ENCODE measurements at places on chromosomes 5 and 9.

DNA sequence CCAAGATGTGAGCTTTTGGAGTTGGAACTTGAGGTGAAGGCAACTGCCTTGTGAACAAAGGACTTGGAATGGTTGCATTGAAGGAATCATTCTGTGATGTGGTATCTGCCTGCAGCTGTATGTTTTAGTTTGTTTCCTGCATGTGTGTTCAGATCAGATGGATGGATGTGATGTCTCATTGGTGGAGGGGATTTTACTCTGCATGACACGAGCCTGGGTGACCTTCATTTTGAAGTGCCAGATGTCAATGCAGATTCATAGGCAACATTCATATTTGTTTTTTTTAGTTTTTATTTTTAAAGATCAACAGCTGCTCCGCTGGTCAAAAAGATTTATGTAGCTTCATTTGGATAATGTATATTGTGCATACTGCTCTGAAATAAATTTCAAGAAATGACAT lies 13.5 kb downstream of the FBXL7 start:
- no peak for DNase-seq

DNA sequence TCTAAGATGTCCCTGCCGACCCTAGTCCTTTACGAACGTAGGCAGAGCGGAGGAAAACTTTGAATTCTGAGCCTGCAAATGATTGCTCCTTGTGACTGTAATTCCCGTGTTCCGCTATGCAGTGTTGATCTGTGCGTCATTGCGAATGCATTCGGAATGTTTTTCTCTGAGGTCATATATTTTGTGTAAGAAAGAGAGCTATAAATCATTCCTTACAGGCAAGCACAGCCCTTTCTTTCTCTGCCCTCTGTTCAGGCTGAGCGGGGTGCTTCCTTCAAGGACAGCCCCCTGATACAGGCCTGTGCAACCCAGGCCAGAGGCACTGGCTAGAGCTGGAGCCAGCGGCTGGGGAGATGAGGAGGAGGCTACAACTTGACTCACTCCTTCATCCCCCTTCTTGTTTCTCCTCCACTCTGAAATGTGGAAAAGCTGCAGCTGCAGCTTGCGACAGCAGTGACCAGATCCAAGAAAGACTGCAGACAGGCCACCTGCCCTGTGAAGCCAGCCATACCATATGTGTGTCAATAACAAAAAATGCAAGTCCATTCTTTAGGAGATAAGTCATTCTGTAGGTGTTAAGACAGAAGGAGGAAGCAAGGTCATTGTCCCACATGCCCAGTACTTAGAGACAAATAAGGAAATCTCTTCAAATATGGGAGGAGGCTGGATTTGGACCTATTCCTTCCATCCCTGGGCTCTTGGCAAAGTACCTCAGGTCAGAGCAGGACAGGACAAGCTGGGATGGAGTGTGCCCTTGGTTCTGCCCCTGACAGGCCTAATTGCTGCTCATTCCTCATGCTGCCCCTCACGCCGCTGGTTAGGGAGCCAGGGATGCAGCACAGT lies 345.7 kb upstream of the WWC1 start:
- no peak for DNase-seq

GRCh38 chr5:131276072-131276471 lies 12.2 kb downstream of the CDC42SE2 start:
- no peak for DNase-seq

DNA sequence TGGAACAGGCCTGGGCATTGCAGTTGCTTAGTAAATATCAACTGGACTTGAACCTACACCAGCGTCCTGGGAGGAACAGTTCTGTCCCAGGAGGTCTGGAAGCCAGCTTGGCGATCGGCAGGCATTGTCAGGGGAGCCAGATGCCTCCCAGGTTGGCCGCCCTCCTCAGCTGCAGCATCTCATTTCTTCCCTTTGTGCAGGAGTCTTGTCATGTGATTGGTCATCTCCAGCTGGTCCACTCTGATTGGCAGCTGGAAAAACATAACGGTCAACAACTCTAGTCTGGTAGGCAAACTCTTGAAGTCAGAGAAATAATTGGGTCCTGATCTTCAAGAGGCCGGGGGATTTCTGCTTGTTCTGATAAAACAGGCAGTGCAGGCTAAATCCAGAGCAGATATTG lies 29.6 kb upstream of the NCS1 start:
- DNase-seq: no peak

GRCh38 chr5:142798099-142798770 lies 28.1 kb downstream of the ARHGAP26 start:
- DNase-seq: no peak

DNA sequence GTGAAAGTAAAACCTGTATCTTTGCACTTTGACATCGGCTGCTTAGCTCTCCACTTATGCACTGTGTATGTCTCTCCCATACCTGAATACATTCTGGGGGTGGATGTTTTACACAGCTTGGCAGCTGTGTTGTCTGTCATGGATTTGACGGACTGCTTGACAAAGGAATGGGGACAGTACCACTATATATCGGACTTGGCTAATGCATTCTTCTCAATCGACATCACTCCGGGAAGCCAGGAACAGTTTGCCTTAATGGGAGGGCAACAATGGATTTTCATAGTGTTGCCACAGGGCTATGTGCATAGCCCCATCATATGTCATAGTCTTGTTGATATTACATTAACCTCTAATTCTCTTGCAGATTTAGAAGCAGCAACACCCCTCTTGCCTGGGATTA lies 1008.3 kb downstream of the DNAH5 start:
- DNase-seq: no peak

DNA sequence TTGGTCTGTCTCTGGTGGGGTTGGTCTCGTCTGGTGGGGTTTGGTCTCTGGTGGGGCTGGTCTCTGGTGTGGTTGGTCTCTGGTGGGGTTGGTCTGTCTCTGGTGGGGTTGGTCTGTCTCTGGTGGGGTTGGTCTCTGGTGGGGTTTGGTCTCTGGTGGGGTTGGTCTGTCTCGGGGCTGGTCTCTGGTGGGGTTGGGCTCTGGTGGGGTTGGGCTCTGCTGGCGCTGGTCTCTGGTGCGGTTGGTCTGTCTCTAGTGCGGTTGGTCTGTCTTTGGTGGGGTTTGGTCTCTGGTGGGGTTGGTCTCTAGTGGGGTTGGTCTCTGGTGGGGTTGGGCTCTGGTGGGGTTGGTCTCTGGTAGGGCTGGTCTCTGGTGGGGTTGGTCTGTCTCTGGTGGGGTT lies 16.3 kb upstream of the CD74 start:
- DNase-seq: no peak

- DNase-seq: no peak
Observed at GRCh38 chr5:122172207-122172606, 42.9 kb downstream of the ZNF474 start.

DNA sequence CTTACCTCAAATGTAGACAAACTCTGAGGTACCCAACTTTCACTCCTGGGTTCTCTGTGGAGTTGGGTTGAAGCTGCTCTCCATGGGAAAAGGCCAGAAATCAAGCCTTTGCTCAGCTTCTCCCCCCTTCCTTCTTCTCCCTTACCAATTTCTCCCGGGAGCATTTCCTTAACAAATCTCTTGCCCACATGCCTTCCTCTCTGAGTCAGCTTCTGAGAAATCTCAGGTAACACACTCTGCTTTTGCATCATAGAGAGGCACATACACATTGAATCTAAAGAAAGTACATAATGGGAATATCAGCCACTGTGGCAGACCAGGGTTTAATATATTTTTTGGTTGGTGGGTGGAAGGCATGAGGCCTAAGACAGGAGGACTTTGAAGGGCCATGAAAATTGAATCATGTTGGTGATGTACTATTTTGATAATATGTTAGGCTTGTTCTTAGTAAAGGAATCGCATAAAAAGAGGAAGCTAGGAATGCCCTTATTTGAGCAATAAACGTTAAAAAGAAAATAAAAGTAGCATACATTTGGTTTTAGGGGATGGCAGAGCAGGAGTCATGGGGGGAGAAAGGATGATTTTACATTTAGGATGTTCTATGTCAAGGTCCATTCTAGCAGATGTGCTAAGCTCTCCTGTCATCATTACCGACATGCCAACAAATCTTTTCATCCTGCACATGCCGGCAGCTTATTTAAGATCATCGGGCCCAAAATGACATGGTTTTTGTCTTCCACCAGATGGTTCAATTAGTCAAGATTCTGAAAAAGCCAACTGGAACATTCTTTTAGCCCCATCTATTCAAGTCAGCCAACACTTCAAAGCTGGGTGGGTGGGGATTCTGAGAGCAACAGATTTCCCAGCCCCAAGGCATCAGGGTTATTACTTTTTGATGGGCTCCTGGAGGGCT lies 199.5 kb upstream of the CLINT1 start:
- DNase-seq: no peak

DNA sequence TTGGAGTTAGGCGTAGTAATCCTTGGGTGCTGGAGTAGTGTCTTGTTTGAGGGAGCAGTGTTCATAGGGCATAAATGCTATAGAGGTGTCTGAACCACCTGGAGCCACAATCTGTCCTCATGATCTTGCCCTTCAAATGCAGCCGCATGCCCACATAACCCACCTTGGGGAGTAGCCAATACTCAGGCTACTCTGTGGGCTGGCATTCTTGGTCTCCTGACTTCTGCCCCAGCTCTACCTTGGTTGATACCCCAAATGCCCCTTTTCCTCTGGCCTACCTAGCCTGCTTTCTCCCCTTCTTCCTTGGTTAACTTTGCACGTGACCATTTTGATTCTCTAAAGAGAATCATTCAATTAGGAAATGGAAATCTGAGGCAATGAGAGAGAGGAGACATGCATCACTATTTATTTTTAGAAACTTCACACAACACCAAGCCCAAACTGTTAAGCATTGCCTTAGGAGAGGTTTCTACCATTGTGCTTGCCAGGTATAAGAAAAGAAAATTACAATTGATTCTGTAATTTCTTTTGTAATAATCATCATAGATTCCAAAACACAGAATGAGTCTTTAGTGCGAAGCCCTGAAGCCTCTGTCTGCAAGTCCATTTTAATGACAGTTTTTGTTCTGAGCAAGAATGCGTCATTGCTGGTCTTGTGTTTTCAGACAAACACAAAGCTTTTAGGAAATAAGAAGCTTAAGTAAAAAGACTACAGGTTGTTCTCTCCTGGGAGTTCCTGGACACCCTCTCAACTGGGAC lies 135.2 kb downstream of the C9orf152 start:
- DNase-seq: no peak

DNA sequence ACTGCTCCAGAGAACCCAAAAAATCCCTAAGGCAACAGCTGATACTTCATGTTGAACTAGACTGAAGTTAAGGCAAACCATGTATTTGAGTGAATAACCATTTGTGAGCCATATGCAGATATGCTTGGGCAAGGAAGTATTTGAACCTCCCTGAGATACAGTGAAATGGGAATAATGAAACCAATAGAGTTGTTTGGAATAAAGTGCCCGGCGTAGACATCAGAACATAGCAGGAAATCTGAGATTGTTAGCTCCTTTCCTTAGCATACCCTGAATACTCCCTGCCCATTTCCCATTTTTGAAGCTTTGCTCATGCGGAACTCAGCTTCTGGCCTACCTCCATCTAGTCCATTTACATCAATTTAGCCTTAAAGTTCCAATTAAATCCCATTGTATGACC lies 611.9 kb downstream of the EFNA5 start:
- DNase-seq: no peak

DNA sequence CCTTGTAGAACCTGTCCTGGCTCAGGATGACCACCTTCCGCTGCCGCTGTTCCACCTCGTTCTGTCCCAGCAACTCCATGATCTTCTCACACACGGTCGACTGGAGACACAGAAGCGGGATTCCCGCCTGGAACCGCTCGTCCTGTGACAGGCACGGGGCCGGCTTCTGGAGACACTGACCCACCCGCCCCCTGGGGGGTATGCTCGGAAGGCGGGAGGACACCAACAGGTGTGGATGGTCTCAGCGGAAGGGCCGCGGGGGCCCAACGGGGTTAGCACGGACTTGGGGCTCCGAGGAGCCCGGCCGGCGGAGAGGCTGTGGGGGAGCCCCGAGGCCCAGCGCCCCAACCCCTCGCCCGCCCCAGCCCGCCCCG lies 530 bp downstream of the UCK1 start:
- DNase-seq: no peak

GRCh38 chr5:52648726-52649125 lies 139.0 kb upstream of the ITGA1 start:
- no peak for DNase-seq

DNA sequence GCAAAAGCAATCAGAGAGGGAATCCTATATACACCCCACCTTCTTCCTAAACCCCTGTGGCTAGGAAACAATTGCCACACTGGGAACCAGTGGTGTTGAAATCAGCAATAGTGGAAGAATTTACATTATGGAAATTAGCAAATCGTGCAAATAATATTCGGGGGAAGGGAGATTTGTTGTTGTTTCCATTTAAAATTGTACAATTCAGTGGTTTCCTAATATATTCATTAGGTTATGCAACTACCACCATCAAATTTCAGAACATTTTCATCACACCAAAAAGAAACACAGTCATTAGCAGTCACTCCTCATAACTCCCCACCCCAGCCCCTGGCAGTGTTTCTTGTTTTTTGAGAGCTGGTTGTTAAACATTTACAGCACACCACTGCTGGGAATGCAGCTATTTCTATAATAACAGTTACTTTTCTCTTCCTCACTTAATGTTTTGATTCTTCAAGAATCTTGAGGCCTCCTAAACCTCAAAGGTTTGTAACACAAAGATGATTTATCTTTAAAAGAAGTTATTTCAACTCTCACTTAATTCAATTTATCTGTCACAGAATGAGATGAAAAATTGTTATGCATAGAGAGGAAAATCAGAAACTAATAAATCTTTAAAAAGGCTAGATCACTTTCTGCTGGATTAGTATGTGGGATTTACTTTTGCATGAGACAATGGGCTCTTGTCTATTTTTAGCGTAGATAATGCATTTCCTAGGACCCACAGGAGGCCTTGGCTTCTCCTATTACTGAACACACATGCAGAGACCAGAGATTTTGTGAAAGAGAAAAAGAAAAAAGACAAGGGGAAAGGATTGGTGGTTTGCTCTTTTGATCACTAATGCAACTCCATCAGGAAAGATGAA lies 91.8 kb upstream of the DAPK1 start:
- DNase-seq: no peak

GRCh38 chr9:7289773-7290172 lies 509.8 kb downstream of the DMAC1 start:
- no peak for DNase-seq

DNA sequence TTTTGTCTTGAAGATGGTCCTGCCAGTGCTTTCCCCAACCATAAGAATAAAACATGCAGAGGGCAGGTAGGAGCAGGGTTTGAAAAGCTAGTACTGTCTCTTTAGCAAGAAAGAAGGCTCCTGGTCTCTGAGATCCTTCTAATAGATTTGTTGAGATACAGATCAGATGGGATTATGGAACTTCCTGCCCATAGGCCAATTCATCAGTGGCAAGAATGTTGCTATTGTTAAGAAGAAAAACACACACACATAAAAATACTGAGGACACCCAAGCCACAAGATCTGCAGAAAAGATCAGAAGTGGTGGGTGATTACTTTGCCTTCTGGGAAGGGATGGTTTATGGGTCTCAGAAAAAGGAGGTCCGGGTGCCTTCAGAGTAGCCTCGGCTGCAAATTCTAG lies 59.8 kb downstream of the TNC start:
- DNase-seq: no peak

GRCh38 chr9:3520564-3520963 lies 5.2 kb downstream of the RFX3 start:
- no peak for DNase-seq

- DNase-seq: no peak
Observed at GRCh38 chr9:84271921-84272556, 68.5 kb downstream of the SLC28A3 start.

- DNase-seq: no peak
Observed at GRCh38 chr9:111953444-111953843, 56.8 kb downstream of the UGCG start.
